ENCODE measurements at places on chromosomes 1 and 21.

DNA sequence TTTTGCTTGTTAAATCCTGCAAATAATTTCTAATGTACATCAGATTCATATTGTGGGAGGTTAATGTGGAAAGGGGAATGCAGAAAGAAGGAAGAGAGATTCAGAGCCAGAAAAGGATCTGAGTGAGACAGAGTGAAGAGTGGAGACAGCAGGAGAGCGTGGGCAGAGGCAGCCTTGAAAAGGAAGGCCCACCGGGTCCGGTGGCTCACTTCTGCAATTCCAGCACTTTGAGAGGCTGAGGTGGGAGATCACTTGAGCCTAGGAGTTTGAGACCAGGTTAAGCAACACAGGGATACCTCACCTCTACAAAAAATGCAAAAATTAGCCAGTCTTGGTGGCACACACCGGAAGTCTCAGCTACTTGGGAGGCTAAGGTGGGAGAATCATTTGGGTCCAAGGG lies 222.0 kb upstream of the RAB4A start:
- DNase-seq, result no peak

GRCh38 chr1:101153692-101154091 lies 83.1 kb upstream of the S1PR1 start:
- no peak for DNase-seq

- no peak for DNase-seq
Observed at GRCh38 chr1:16126743-16127515, 28.9 kb downstream of the EPHA2 start.

- no peak for DNase-seq
Observed at GRCh38 chr1:156177919-156178654, 15.8 kb upstream of the SLC25A44 start.

DNA sequence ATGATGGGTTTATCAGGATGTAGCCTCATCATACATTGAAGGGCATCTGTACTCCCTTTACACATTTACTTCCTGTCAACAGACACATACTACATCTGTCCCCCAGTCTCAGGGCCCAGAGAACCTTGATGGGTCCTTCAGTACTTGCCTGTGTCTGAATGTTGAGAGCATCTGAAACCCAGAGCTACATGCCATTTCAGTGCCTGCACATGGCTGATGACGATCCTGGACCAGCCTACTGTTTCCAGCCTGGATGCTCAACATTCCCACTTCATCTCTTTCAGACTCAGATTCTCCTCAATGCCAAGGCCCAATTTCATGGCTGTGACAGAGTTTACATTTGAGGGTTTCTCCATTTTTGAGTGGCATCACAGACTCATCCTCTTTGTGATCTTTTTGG lies at the start of gene OR10J4:
Gene OR10J4, plus strand, starts transcription at position 301 of the 400 bp plus-strand sequence.
- no peak for DNase-seq

DNA sequence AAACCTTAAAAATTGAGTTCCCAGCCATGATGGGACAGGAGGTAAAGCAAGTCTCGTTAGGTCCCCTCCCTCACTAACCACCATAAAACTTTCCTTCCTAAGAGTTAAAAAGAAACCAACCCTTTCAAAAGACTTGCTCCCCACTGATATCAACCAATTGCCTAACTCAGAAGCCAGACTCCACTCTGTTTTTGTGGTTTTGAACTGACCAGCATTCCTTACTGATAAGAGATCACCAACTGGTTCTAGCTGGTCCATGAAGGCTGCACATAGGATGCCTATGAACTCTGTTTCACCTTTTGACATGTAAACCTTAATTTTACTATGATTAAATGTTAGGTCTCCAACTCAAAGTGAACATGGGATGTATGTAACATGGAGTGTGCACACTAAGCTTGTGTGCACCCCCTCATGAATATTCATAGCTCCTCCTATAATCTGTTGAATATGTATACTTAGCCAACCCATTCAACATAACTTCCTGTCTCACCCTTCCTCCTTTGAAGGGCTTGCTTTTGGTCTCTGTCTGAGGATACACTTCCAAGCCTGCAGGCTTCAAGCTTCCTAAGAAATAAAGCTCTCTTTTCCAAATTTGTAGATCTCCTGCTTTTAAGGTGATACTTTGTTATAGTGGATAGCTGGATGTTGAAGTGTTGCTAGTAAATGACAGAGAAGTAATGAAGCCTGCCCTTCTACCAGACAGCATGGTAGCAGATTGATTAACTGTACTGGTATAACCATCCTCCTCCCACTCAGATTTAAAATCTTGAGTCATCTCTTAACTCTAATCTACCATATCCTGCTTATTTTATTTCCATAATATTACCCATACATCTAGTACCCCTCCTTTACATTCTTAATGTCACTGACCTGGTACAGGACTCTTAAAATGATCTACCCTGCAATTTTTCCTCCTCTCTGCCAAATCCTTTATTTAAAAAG lies 95.6 kb downstream of the ZNF644 start:
- DNase-seq, result no peak

GRCh38 chr1:46393510-46393909 lies 607 bp upstream of the FAAH start:
- no peak for DNase-seq

DNA sequence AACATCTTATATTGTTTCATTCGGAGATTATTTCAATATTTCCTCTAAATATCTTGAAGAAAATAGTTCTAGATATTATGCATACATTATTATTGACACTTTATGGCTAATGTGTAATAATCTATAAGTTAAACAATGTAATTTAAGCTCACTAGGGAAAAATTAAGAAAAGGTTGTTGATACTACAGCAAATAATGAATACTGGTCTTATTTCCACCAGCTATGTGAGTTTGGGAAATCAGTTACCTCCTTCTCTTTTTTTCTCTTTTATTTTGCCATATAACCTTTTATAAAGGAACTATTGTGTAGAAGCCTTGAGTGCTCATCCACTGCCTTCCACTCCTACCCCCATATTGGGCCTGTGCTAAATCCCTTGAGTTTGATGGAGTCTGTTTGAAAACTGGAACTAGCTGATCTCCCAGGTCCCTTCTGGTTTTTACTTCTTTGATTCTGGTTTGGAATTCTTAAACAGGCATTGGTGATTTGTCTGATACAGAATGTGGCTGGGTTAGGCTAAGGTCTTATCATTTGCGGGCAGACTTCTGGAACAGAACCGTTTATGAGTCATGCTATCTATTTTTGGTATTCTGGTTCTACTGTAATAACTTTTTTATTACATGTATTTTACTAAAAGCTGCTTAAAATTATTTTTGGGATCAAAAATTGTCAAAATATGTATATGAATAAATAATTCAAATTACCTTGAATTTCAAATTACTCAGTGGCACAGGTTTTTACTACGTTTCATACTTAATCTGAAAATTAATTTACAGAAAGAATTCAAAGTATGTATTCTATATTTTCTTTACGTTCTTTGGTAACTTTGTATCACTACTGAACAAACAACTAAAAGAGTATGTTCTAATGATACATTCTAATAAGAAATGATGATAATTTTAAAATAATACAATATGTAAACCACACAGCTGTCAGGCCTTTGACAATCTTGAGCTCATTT lies 5.0 kb upstream of the CDC14A start:
- no peak for DNase-seq

DNA sequence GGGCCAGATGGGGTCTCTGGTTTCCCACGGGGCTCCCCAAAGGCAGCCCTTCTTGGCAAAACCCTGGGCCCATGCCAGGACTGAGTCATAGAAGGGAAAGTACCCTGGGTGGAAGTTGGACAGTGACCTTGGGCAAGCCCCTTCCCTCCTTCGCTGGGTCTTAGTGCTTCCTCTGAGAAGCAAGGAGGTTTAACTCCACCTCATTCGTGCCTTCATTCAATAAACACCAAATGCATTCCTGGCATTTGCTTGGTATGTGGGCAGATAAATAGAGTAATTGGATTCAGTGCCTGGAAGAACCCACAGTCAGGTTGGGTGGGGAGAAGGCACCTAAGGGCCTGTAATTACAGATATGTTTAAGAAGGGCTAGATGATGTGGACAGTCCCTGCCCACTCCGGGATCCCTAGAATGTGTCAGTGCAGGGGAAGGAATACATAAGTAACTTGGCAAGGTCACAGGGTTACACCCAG lies 36.3 kb upstream of the CITED4 start:
- DNase-seq, result no peak

GRCh38 chr1:158043232-158043631 lies 49.8 kb downstream of the KIRREL1 start:
- DNase-seq, result peak; percentile 25

- DNase-seq, result peak; percentile 16
Observed at GRCh38 chr1:209937996-209938959, at the start of gene SYT14. Gene SYT14 (plus strand): TSS chr1:209938217. CDS start chr1:209938265, 48 bp downstream.

DNA sequence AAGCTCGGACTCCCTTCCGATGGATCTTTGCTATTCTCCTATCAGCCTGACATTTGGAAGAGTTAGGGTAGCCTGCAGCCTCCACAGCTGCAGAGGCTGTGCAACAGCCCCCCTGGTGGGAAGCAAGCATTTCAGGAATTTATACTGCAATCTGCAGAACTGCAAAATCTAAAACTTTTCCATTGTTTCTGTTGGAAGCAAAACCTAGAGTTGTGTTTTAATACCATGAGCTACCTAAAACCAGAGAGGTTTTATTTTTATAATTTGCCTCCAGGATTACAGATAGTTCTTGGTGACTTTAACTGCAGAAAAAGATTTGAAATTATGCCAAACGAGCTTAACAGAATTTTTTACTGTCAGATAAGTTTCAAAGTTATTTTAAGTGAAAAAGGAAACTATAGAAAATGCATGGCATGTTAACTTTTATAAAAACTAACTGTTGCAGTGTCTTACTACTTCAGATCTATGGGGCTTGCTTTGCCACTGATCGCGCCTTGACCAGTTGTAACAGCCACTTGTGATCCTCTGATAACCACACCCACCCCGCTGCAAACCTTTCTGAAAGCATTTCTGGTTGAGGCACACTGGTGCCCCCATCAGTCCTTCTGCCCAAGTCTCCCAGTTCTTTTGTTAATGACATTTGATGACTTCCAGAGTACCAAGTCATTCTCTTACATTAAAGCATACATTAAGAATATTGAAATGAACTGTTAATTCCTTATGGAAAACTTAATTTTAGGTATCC lies 64.8 kb downstream of the PRDM2 start:
- no peak for DNase-seq

DNA sequence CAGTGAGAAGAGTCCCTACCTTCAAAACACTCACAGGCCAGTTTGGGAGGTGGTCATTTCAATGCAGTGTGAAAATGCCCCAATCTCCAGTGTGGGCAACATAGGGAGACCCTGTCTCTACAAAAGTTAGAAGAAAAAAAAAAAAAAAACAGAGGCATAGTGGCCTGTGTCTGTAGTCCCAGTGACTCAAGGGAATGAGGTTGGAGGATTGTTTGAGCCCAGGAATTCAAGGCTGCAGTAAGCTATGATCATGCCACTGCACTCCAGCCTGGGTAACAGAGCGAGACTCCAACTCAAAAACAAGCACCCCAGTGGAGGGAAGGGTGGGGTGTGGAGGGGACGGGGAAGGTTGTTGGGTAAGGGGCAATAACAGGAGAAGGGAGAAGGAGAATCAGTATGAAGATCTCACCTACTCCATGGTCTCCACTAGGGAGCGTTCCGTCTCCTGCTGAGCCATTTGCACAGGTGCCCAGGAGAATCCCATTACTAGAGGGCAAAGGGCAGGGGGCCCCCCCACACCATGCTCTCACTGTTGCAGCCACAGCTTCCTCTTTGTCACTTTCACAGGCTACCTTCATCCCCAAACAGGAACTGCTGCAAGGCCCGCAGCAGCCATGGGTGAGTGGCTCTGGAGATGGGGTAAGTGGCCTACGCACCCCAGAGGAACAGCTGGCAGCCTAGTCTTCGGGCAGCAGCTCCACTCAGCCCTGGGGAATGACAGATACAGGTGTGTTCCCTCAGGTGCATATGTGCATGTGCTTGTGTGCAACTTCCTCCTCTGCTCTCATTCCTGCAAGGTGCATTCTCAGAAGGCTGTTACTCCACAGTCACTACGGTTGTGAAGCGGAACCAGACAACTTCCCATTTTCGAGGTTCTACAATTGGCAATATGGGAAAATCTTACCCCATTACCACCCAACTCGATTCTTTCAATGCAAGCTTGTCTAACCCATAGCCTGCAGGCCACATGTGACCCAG lies 87.9 kb upstream of the LYST start:
- peak; percentile 71 for DNase-seq

GRCh38 chr1:104745875-104746274 lies 996.2 kb downstream of the AMY1C start:
- DNase-seq, result no peak

DNA sequence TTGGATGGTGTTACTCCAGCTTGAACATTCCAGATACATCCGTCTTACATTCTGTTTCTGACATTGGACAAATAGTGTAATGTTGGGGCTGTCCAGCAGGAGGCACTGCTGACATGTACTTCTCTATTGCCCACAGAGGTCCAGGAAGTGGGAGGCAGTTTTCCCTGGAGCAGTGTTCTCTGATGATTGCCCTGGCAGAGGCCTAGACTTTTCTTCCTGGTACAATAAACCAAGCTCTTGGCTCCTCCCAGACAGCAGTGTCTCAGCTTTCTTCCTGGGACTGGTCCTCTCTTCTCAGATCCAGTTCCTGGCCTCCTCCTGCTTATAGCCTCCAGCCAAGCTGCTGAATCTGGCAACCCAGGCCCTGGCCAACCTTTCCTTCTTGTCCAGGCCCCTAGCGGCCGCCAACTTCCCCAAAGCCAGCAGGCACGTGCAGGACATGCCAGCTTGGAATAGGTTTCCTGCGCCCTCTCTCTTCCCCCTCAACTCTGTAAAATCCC lies 14.9 kb upstream of the IFNLR1 start:
- peak; percentile 94 for DNase-seq

GRCh38 chr1:205600085-205600484 lies 31.7 kb downstream of the ELK4 start:
- no peak for DNase-seq

DNA sequence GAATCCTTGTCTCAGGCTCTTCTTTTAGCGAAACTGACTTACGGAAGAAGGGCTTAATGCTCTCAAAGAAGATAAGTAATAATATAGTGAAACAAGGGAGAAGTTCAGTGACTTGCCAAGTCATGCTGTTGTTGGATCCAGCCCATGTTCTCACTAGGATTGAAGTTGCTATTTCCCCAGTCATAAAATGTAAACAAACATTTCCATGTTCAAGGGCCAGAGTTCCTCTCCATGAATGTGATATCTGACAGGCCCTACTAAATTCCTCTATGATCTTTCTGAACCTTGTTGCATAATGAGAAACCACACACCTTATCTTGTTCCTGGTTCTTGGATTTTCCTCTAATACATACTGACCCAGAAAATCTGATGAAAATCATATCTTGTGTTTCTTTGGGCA lies 876.5 kb upstream of the B3GALT2 start:
- DNase-seq, result peak; percentile 77

DNA sequence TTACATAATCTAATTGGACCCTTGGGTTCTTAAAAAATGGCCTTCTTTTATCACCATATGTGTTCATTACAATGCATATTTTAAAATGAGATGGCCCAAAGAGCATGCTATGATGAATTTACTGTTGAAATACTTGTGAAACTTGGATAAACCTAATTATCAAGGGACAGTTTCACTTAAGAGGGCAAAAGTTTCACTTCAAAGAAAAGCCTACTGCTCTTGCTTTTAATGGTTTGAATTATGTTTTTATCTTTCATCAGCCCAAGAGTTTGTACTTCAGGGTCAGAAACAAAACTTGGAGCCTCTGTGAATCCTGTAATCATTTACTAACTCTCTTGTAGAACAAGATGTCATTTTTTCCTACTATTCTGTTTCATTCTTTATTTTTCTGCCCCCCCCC lies 32.3 kb downstream of the POU2F1 start:
- DNase-seq, result no peak
